Heart right ventricle (tissue), 16 donors: ENCODE measurements at places on chromosomes 6 and 20. TPM values are rescaled to one million over a fixed set of nuclear protein-coding genes. Genes with fewer than 3 reads are reported as not detected.
A peak's percentile ranks its signal among the peaks of the same experiment; 100 is the strongest.

GRCh38 chr6:152246554-152247337 is 390.4 kb downstream of the SYNE1 start:
- DNase-seq = no peak

- DNase-seq = no peak
Measured at GRCh38 chr6:48280035-48280620, 169.1 kb upstream of the PTCHD4 start.

GRCh38 chr6:26187981-26188635 is 100.9 kb downstream of the HFE start:
- no peak for DNase-seq

GRCh38 chr6:133814797-133815196 is 74.1 kb upstream of the TCF21 start:
- DNase-seq = no peak

DNA sequence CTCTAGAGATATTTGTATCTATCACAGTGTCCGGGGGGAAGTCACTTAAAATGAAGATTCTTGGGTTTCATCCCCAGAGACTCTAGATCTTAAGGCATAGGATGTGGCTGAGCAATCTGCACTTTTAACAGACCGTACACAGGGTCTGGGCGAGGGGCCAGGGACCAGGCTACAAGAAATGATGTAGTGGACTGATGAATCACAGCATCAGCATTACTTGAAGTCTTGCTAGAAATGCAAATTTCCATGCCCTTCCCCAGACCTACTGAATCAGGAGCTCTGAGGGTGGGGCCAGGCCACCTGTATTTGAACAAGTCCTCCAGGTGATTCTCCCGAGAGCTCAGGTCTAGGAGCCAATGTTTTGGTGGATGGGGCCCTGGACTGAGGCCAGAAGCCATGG is 168.4 kb downstream of the DOK5 start:
- no peak for DNase-seq

- DNase-seq = peak; percentile 56
Measured at GRCh38 chr6:111625461-111626391, 20.0 kb upstream of the TRAF3IP2 start.

DNA sequence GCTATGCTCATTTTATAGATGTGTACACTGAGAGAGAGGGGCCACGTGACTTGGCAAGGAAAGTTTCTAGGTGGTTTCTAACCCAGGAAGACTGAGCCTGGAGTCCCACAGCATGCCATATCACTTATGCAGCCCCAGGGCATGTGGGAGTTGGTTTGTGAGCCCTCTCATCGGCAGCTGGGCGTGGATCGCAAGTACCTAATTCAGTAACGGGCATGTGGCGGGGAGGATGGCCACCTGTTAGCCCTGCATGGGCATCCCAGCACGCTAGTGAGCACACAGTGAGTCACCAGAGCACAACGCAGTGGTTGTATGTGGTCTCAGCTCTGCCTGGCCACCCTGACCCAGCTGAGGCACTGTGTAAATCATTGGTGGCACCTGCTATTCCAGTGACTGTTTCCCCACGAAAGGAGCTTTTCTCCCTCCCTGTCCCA is 88.3 kb downstream of the NINL start:
- no peak for DNase-seq

DNA sequence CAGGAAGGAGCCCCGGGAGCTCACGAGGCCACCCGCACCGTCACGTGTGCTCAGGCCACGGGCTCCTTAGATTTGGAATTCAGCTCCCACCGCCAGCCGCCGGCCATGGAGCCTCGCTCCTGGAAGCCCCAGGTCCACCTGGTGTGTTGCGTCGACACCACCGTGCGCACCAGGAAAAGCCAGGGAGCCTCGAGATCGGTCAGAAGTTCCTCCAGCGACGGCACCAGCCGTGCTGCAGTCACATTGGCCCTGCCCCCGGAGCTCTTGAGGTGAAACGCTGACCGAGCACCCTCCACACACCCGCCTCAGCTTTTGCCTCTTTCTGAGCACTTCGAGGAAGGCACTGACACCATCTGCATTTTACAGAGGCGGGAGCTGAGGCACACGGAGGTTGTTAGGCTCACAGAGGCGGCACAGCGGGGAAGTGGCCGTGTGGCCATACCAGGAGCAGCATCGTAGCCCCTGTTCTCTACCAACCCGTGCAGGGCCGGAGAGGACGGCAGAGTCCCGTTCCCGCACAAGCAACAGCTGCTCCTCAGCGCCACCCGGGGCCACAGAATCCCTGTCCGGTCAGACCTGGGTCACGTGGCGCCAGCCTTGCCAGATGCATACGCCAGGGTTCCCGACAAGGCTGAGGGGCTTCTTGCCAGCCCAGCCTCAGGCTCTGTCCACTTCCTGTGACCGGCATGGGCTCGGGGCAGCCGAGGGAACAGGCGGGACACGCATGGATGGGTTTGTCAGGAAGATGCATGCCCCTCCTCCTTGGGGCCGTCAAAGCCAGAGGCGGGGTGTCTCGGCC is 7.6 kb downstream of the NKAIN4 start:
- DNase-seq = no peak

DNA sequence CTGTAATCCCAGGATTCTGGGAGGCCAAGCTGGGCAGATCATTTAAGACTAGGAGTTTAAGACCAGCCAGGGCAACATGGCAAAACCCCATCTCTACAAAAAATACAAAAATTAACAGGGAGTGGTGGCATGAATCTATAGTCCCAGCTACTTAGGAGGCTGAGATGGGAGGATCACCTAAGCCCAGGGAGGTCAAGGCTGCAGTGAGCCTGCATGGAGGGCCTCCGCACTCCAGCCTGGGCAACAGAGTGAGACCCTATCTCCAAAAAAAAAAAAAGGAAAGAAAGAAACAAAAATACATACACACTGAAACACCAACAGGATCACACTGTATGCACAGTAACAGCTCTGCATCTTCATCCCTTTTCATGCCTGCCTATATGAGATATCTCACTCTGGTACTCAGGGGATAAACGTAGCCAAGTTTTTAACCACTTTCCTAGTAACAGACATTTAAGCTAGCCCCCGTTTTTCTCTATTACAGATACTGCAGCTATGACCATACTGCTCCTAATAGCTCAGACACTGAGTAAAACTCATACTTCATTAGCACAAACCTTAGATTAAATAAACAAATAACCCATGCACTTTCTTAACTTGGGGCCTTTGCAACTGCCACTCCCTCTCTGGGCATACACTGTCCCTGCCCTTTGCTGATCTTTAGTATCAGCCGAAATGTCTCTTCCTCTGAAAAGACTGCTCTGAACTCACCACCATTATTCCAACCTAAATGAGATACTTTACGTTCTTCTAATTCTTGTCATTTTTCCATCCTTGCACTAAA is 41.5 kb downstream of the STAU1 start:
- DNase-seq = no peak

DNA sequence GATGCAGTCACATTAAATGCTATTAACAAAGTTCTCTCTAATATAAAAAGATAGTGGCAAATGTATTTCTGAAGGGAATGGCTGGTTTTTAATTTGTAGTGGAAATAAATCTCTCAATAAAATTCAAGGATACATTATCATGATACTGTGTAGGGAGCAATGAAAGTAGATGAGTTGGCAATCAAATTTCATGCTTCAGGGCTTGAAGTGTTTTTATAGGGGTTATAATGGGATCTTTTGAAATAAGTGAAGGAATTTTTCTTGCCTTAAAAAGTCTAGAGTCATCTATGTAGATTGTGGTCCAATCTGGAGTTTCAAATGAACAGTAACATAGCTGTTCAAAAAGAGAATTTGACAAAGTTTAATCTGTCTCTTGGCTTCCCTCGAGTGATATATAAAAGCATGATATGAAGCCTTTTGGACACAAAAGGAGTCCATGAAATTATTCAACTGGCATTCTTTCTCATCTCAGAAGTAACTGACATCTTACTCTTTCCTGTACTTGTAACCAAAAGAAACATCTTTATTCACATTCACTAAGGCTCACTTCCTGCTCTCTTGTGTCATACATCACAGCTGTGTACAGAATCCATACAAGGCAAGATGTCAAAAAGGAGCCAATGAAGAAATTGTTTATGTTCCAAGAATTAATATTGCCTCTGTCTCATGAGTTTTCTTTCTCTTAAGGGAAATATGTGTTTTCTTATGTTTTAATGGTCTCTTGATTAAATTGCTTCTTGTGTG is 591.0 kb upstream of the GJE1 start:
- DNase-seq = no peak

GRCh38 chr6:41278699-41279405 is 7.6 kb downstream of the TREM1 start:
- peak; percentile 63 for DNase-seq

DNA sequence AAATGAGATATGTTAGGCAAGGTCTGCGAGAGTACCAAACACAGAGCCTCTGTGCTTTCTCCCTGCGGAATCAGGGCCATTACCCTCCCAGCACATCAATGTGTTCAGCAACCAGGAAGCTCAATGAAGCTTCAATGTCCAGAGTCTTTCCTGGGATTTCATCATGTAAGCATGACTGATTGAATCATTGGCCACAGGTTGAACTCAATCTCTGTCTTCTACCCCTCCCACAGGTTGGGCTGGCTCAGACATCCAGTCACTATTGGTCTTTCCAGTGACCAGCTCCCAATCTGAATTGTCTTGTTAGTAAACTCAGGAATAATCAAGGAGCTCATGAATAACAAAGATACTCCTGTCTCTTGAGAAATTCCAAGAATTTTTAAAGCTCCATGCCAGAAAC is 2.7 kb upstream of the DTD1 start:
- no peak for DNase-seq

DNA sequence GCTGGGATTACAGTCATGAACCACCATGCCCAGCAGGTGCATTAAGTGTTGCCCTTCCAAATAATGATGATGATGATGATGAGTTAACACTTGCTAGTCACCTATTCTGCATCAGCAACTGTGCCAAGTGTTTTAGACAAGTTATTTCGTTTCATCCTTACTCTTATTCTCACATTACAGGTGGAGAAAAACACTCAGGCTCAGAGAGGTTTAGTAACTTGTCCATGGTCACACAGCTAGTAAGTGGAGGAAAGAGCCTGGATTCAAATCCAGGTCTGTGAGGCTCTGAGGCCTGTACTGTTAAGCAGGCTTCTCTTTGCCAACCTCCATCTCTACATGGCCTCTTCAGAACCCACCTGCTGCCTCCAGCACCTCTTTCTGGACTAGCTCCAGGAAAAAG is 70.8 kb downstream of the MDGA1 start:
- DNase-seq = no peak

DNA sequence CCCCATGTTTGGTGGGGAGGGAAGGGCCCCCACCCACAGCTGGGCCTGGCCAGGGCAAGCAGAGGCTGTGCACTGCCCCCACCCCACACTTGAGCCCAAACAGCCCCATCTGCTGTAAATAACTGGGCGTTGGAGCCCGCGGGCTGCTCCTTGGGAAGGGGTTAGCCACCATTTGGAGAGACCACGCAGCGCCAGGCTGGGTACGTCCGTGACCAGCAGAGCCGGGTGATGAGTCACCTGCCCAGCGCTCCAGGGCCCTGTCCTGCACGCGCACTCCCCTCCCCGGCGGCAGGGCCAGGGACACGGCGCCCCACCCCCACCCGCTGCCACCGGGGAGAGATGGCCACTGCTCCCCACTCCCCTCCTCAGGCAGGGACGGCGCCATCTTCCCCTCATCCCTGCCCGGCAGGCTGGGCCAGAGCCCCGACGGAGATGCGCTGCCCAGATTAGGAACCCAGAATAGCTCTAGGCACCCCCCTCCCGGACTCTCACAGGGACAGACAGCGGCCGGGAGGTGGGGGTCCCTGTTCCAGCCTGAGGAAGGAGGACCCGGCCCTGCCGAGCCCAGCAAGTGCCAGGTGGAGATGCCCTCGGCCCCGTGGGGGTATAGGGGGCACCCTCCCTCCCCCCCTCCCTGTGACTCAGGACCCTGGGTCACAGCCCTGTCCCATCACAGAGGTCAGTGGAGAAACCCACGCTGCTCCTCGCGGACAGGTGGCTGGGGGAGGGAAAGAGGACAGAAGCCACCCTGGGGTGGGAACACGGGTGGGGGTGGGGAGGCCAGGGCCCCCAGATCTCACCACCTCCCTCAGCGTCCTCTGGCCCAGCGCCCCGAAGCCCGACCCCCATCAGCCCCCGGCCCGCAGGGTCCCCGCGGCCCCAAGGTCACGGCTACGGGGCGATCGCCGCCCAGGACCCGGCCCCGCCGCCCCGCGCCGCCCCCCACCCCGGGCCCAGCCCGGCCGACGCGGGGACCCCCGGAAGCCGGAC is 642 bp downstream of the EEF1A2 start:
- peak; percentile 65 for DNase-seq

Gene TINAG
- polyA plus RNA-seq = 0.22 TPM
